NB4 (cell line): ENCODE measurements at places on chromosomes 7 and 10.

DNA sequence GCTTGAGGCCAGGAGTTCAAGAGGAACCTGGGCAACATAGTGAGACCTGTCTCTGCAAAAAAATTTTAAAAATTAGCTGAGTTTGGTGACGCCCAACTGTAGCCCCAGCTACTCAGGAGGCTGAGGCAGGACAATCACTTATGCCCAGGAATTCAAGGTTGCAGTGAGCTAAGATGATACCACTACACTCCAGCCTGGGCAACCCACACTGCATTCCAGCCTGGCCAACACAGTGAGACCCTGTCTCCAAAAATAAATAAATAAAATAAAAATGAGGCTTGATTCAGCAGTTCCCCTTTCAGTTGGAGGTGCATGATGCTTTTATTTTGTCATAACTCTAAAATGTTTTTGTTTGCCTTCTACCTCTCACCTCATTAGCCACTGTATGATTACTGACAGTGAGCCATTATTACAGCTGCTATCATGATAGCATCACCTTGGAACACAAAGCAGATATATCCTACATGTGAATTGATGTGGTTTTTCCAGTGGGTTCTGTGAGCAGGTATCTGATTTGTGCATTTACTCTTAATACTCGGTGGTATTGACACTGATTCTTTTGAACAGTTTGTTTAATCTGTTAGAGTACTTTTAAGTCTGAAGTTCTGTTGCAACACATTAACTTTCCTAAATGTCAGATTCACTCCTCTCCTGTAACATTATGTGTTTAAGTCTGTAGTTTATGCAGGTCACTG lies 49.1 kb downstream of the ARID5B start:
- DNase-seq: no peak

DNA sequence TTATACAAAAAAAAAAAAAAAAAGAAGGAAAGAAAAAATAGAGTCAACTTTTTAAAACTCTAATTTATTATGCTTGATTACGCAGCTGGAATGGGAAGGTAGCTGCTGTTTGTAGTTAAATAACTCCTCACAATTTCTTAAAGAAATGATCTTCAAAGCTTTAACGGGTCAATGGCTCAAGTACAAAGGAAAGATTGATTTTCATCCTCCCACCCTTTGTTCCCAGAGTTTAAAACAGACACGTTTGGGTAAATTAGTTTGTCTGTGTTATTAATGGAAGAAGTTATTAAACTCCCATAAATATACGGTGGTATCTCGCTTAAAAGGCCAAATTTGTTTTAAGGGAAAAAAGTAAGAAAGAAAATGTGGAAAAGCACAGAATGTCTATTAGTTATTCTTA lies 179.3 kb downstream of the EMX2 start:
- DNase-seq: no peak

GRCh38 chr7:107427462-107427861 lies 42.4 kb upstream of the GPR22 start:
- DNase-seq: no peak

DNA sequence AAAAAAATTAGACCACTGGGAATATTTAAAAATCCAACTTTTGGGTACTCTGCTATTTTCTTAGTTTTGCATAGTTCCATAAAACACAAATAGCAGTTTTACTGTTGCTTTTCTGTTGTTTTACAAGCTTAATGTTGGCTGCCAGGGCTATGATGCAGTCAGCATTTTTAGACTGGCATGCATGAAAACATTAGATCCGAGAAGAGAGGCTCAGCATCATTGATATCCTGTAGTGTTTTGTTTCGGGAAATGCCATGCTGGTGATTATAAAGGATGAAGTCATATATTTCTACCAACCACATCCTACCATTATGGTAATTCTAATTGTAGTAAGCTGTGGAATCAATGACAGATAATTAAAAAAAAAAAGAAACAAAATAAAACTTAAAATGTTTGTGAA lies 104.6 kb downstream of the MBL2 start:
- DNase-seq: no peak

GRCh38 chr7:93147363-93147762 lies 822 bp downstream of the SAMD9L start:
- peak; percentile 67 for DNase-seq

GRCh38 chr7:25117226-25118047 lies 7.6 kb downstream of the CYCS start:
- no peak for DNase-seq

DNA sequence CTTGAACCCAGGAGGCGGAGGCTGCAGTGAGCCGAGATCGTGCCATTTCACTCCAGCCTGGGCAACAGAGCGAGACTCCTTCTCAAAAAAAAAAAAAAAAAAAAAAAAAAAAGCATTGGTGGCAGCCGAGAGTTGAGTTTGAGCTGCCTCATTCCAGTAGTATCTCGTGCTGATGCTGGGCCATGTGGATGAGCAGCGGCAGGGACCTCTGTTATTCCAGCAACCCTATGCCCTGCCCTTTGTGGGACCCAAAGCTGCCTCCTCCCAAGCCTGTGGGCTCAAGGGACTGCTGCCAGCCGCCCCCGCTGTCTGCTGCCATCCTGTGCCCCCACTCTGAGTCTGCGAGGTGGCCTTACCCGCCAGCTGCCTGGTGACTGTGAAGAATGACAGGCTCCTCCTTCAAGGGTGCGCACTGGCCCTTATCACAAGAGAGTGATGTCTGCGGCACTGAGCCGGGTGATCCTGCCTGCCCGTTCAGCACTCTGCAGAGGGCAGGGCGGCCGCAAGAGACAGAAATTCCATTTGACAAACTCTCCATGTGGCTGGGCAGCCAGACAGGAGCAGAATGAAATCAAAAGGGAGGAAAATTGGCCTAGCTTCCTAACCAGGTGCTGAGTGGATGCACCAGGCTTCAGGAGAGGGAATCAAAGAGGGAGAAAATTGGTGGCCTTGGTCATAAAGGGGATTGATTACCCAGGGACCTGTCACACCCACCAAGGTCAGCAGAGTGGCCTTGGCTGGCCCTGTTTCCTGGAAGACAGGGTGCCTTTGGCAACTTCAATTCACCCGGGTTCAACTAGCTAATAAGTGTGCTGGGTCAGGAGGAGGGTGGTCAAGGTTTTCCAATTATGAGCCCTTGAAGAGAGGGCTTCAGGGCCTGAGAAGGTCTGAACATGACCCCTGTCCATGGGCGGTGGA lies 65.3 kb upstream of the ZMIZ1 start:
- no peak for DNase-seq

DNA sequence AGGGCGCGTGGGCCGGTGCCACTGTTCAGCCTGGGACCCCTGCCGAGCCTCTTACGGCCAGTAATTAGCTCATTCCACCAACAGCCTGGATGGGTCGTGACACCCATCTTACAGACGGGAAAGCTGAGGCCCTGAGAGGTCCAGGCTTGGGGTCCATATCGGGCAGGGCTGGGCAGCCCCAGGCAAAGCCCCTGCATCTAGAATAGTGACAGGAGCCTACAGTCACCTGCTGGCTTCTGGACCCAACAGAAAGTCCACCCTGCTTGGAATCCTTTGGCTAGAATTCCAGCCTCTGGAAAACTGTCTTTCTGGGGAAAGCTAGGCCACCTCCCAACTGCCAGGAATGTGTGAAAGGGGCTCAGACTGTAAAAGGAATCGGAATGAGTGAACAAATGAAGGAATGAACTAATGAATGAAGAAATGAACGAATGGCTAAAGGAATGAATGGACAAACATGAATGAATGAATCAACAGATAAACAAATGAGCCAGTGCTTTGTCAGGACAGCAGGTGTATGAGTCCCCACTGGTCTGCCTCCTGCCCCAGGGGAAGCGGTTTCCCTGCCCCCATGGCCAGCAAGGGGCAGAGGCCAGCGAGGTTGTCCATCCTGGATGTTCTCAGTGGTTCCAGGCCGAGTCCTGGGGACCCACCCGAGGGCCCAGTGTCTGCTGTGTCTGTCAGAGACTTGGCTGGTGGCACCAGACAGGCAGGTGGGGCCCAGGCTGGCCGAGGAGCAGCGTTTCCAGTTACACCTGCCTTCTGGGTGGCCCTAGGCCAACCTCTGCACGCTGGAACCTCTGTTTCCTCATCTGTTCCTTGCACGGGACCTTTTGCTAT lies 24.1 kb upstream of the PDGFA start:
- DNase-seq: no peak

- no peak for DNase-seq
Observed at GRCh38 chr10:33725430-33725829, 391.0 kb upstream of the NRP1 start.

DNA sequence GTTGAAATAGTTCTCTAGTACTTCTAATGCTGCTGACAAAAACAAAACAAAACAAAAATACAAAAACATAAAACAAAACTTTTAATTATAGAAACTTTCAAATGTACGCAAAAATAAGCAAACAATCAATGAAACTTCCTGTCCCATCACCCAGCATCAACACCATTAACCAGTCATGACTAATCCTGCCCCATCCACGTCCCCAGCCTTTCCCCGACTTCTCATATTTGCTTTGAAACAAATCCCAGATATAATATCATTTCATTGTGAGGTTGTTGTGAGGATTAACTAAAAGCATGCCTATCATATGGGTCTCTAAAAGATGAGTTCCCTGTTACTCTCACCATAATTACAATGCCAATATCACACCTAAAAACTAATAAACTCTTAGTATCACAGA lies 55.7 kb downstream of the CSTF2T start:
- DNase-seq: no peak

DNA sequence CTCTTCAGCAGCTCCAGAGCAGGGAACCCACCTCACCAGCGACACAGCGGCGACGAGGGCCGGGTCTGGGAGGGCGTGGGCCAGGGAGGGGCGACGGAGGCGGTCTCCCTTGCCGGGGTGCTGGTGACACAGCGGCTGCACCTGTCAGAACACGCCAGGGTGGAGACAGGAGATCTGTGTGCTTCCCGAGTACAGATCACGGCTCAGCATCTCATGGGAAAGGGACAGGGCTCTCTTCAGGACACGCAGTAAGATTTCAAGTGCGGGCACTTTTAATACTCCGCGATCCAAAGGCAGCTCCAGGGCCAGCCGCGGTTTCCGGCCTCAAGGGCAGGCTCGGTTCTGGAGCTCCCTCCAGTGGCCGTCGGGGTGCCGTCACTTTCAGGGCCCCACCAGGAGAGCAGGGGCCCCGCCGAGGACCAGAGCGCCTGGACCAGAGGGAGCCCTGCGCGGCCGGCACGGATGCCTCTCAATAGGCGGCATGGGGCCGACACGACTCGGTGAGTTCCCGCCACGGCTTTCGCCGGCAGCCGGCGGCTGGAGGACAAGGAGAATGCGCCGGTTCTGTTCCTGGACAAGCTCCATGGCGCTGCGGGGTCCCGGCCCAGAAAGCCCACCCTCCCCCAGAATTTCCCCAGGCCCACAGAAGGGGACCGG lies 21.4 kb downstream of the GPR146 start:
- DNase-seq: peak; percentile 92

- DNase-seq: no peak
Observed at GRCh38 chr7:15609287-15609686, 47.5 kb upstream of the AGMO start.

DNA sequence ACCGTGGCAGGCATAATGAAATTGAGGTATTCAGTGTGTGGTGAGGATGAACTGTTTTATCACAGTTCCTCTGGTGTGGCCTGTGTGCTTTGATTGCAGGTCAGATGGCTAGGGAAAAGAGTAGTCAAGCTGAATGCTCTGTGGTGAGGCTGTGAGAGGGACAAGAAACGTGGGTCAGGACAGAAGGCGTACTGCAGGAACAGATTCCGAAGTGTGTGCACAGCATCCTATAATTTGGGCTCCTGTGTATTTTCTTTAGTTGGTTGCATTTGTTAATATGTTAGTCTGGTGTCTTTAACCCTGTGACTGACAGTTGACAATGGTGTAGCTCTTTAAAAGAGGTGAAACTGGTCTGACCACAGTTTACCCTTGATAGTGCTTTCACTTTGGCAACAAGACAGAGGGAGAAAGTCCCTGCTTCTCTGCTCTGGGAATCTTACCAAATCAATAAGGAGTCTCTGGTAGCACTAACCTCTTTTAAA lies 76.5 kb downstream of the AUTS2 start:
- no peak for DNase-seq

GRCh38 chr10:84039957-84040356 lies 99.4 kb upstream of the GHITM start:
- DNase-seq: no peak

- DNase-seq: no peak
Observed at GRCh38 chr10:128416231-128416630, 290.0 kb upstream of the MKI67 start.

- DNase-seq: peak; percentile 36
Observed at GRCh38 chr7:19118636-19119371, 1.4 kb upstream of the TWIST1 start.

DNA sequence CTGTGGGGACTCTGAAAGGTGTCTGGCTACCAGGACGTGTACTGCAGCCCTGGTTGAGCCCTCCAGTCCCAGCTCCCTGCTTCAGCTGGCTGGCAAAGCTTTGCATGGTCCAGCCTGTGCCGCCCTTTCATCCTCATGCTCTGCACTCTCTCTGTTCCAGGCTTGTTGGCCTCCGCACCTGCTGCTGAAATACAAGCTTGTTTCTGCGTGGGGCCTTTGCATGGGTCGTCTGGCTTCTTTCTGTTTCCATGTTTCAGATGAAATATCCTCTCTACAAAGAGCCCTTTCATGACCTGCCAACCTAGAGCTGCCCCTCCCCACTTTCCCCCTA lies 45.9 kb downstream of the TSPAN15 start:
- no peak for DNase-seq
